Stimulated activated CD8-positive, alpha-beta memory T cell treated with anti-CD3 and anti-CD28 coated beads, Interleukin-15, amount 100 ng/mL, for 4 hours (primary cell): ENCODE measurements at places on chromosomes 6 and 20.

DNA sequence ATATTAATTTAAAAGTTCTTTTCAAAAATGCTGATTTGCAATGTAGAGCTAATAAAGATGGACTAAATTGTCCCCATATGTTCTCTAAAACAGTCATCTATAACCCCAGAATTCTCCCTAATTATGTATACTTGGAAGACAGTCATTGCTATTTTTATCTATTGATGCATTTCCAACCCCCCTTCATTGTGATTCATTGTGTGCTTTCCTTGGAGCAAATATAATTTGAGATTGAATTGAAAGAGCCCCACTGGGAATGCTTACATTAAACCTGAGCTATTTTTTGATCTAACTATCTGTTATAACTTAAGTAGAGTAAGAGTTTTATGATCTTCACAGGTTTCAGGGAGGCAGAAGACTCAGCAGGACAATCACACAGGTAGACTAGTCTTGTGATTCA is 73.7 kb upstream of the PTCHD4 start:
- no peak for DNase-seq

GRCh38 chr20:25206548-25206947 is 11.0 kb downstream of the ENTPD6 start:
- no peak for DNase-seq

DNA sequence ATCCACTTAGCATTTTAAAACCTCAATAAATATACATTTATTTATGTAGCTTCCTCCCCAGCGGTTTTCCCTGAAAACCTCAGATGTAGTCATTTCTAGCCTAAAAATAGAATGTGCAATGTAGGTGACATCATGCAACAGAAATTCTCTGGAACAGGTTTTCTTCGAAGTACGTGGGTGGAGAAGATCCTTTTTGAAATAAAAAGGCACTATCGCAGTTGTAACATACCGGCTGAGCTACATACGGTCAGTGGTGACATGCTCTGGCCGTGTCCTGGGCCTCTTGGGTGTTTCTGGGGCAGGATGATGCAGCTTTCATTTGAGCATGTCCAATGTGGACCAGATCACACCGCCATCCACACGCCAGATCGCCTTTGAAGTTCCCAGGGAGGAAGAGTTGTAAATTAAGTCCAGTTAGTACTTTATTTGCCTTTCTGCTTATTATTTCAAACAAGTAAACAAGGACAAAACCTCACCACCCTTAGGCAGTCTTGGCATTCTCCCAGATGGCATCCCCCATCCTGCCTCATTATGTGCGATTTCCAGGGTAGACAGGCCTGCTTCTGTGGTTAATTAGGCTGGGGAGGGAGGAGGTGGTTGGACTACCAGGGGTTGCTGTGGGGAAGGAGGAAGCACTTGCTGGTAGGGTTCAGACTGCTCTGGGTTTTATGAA is 109.5 kb upstream of the CLDN20 start:
- no peak for DNase-seq

DNA sequence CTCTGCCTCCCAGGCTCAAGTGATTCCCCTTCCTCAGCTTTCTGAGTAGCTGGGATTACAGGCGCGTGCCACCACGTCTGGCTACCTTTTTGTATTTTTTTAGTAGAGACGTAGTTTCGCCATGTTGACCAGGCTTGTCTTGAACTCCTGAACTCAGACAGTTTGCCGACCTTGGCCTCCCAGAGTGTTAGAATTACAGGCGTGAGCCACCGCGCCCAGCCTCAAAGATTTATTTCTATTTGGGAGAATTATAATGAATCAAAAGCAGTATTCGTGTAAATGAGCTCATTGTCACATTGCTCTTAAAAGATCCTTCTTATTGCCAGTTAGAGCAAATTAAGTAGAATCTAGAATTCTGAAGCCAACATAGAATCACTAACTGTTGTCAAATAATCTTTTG is 9.4 kb upstream of the ZNF343 start:
- no peak for DNase-seq

GRCh38 chr6:112288475-112288874 is 34.1 kb upstream of the LAMA4 start:
- DNase-seq = no peak

DNA sequence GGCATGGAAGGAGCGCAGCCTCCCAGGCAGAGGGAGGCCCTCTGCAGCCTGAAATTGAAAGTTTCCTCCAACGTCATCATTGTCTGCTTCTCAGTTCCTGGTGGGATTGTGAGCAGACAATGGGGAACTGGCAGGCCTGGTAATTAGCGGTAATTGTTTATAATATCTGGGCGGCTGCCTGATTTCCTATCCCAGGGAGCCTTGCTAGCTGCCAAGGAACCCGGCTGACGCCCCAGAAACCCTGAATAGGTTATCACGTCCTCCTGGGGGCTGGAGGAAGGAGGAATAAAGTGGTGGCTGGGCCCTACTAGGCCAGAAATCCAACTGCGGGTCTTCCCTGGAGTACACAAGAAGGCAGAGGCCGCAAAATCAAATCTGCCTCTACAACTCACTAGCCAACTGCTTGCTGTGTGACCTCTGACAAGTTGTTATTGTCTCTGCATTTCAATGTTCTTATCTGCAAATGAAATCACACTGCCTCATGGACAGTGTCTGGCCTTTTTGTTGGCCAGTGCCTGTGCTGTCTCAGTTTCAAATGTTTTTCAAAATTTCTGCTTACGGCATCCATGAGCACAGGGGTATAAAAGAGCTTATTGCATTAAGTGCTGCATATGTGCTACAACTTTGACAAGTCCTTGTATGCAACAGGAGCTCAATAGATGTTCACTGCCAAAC is 16.9 kb downstream of the KCNK15 start:
- no peak for DNase-seq

- DNase-seq = peak; percentile 51
These were observed 12.5 kb downstream of the PRDM1 start for GRCh38 chr6:106098383-106099234.

GRCh38 chr6:154249499-154250298 is 106.9 kb downstream of the IPCEF1 start:
- no peak for DNase-seq

DNA sequence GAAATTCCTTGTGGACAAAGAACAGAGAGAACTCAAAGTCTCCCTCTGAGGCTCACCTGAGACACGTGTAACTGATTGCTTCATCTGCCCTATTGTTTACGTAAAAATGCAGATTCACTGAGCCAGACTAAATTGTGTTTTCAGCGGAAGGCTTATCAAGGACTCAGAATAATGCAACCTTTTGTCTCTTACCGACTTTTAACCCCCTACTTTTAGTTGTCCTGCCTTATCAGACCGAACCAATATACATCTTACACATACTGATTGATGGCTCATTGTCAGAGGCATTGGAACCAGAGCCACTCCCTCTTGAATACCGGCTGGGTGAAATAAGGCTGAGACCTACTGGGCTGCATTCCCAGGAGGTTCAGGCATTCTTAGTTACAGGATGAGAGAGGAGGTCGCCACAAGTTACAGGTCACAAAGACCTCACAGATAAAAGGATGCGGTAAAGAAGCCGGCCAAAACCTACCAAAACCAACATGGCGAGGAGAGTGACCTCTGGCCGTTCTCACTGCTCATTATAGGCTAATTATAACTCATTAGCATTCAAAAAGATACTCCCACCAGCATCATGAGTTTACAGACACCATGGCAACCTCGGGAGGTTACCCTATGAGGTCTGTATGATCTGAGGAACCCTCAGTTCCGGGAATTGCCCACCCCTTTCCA is 95.5 kb upstream of the ZNF184 start:
- no peak for DNase-seq

GRCh38 chr6:36245572-36246061 is 24.2 kb upstream of the PNPLA1 start:
- DNase-seq = no peak

- DNase-seq = no peak
These were observed 543.9 kb upstream of the JARID2 start for GRCh38 chr6:14701946-14702345.

GRCh38 chr6:128417698-128418097 is 102.7 kb downstream of the PTPRK start:
- DNase-seq = no peak

- DNase-seq = no peak
These were observed 9.4 kb upstream of the RAET1E start for GRCh38 chr6:149907317-149907716.

DNA sequence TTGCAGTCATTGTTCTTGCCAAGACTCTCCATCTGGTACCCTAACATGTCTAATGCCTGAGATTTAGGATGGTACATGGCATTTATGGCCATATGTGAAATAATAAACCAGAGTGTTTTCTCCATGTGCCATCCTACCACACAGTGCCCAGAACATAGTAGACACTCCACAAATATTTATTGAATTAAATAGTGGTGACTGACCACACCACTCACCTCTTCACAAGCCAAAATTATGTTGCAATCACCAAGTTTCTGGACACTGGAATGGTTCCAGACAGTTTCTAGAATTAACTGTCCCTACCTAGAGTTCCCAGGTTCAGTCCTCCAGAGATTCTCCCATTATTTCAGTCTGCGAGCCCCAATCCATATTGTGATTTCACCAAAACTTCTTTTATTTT is 427.3 kb downstream of the KIF16B start:
- DNase-seq = no peak

DNA sequence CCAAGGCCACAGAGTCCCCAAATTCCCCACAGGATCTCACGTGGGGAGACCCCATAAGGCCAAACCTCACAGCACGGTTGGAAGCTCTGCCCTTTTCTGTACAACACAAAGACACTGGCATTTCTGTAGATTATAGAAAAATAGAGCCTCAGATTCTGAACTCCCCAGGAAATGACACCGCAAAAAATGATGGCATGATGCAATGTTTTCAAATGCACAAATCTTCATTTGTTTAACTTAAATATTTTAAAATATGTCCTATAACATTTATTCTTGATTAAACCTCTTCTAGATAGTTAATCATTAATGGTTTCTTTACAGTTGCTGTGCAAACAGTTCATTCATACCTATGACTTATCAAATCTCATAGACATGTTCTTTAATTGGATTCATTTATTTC is 33.8 kb downstream of the SIM1 start:
- no peak for DNase-seq

GRCh38 chr6:82329766-82330165 is 33.9 kb upstream of the TPBG start:
- no peak for DNase-seq

DNA sequence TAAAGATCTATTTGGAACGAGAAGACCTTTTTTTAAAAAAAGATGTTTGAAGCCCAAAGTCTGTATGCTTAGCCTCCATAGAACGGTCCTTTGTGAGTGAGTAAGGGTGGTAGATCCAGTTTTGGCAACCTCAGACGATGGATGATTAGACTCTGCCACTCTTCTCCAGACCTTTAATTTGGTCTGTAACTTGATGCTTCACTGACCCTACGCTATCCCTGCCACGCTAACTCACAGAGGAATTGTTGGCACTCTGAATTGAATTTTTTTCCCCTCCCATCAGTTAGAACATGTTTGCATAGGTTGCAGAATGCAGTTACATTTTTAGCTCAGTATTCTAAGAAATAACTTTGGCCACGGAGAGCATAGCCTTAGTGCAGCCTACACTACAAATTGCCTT is 15.8 kb upstream of the DEK start:
- DNase-seq = no peak

GRCh38 chr6:146277142-146277541 is 248.3 kb downstream of the GRM1 start:
- no peak for DNase-seq

DNA sequence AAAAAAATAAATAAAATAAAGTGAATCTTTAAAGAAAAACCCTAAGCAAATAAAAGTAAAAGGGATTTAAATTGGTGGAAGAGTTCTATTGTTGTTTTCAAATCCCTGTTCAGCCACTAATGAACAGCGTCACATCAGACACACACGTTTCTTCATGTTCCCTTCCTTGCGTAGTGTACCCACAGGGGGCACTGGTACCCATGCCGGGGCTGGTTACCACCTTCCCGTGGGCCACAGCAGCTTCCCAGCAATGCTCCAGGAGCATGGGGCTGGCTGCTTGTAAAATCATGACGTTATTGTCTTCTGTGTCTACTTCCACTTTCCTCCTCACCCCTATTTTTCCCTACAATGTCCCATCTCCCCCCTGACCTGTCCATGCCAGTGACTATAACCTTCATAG is 988.7 kb downstream of the KIF16B start:
- DNase-seq = no peak

- DNase-seq = no peak
These were observed 4.5 kb downstream of the PDE10A start for GRCh38 chr6:165658395-165659058.

DNA sequence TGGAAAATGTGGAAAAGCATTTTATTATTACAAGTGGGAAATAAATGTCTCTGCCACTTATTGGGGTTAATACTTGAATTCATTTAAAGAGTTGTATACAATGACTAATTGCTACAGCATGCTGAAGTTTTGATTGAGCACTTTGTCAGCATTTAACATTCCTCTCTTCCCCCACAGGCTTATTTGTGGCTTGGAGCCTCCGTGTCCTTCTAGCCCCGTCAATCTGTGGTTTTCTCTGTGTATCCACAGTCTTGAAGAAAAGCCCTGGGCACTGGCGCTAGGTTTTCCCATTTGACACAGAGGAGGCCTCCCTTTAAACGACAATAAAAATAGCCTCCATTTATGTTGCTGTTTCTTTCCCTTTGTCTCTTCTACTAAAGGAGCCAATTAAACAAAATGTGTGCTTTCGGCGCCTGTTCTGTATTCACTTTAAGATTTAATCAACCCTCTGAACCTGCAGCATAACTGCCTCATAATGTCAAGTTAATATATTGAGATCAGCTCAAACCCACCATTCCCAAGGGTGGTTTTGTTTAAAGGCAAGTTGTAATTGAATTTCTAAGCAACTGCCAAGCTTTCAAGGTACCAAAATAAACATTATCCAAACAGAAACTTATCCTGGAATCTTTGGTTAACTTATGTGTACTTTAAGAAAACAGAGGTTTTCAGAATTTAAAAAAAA is 326.6 kb upstream of the RNF24 start:
- no peak for DNase-seq

DNA sequence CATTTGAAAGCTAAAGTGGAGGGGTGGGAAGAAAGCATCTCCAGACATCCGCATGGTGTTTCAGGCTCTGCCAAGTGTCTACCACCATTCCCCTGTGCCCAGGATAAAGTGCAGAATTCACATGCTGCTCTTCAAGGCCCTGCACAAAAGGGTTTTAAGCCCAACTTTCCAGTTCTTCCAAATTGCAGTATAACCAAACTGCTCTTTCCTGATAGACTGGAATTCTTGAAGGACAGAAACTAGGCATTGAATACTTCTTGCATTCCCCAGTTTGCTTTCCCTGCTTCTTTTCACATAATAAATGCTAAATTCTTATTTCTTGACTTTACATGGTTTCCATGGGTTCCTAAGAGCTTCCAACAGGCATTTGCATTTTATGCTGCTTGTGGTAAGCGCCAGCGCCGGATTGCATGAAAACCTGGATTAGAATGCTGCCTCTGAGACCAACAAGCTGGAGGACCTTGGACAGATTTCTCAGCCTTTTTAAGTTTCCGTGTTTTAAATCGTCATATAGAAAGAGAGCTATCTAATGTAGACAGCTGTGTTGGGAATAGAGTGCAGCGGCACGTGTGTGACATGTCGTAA is 7.9 kb downstream of the SOX4 start:
- no peak for DNase-seq

- DNase-seq = no peak
These were observed 1023.3 kb downstream of the EYS start for GRCh38 chr6:64683682-64684081.

GRCh38 chr20:1401451-1401907 is 8.6 kb upstream of the FKBP1A start:
- no peak for DNase-seq

- no peak for DNase-seq
These were observed 22.5 kb upstream of the PRND start for GRCh38 chr20:4699216-4699615.
